ENCODE measurements at places on chromosomes 7 and 10.

DNA sequence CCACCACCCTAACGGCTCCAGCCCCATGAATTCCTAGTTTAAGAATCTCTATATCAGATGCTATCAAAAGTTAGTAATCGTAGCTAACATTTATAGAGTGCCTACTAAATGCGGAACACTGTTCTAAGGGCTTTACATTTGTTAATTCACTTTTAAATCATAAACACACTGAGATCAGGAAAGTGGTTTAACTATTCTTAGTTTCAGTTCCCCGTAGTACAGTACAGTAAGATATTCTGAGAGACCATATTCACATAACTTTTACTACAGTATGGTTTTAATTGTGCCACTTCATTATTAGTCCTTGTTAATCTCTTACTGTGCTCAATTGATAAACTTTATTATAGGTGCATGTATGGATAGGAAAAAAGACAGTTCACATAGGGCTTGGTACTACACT is 22.5 kb downstream of the SYPL1 start:
- DNase-seq: peak; percentile 47

DNA sequence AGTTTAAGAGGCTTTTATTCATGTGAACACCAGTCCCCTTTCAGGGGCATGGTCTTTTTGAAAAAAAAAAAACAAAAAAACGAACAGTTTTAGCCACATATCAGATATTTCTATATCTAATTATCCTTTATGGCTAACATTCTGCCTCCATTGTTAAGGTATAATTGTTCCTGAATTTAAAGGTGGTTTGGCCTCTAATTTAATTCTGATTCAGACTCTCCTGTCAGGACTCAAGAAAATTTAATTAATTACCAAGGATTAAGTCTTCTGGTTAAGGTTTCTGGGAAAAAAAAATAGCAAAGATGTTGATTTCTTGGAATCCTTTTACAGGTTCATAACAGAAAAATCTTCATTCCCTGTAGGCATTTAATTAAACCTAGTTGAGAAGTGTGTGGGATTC is 27.4 kb downstream of the COL1A2 start:
- no peak for DNase-seq

DNA sequence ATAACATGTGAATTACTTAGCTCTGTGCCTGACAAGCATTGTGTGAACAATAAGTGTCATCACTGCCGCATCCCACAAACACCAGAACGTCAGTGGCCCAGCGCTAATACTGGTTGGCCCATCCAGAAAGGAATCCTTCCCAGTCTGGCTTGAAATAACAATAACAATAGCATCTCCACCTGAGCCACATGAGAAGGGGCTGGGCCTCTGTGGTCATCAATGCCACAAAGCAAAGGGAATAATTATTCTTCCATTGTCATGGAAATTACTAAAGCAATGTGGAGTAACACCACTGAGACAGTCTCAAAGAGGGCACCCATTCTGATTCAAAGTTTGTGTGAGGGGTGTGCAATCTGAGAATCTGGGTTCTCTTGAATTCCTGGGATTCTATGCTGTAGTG is 105.7 kb upstream of the INHBA start:
- no peak for DNase-seq

GRCh38 chr10:122475100-122475499 is 13.7 kb downstream of the HTRA1 start:
- no peak for DNase-seq

- DNase-seq: no peak
These were observed 57.8 kb upstream of the LANCL2 start for GRCh38 chr7:55307123-55307916.

DNA sequence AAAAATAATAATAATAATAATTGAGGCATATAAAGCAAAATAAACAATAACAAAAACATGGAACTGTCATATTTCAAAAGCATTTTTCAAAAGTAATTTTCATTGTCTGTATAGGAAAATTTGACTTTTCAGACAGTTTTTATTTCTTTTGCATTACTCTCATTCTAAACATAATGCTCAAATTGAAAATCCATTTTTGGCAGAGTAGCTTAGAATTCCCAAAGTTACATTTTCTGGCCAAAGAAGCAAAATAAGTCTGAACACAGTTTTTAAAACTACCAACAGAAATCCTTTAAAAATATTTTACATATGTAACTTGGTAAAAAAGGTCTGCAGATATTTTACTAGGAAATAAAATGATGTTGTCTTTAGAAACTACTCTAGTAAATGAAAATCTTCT is 535.4 kb downstream of the ANKRD7 start:
- no peak for DNase-seq

GRCh38 chr10:30818854-30819253 is 189.3 kb upstream of the LYZL2 start:
- DNase-seq: no peak

DNA sequence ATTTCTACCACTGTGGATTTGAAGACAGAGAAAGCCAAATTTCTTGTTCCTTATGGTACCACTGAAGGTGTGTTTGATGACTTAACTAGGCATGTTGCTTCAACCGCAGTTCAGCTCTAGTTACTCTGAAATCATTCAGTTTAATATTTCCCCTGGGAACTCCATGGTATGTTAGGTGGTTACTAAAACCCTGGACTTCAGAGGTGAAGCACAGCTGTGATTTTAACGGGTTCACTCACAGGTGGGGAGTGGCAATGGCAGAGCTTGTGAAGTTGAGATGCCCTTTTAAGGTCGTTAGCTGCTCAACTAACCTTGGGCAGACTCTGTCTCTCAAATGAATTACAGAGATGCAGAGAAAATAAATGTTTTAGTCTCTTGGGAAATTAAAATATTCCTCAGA is 163.6 kb upstream of the PHYHIPL start:
- DNase-seq: no peak

DNA sequence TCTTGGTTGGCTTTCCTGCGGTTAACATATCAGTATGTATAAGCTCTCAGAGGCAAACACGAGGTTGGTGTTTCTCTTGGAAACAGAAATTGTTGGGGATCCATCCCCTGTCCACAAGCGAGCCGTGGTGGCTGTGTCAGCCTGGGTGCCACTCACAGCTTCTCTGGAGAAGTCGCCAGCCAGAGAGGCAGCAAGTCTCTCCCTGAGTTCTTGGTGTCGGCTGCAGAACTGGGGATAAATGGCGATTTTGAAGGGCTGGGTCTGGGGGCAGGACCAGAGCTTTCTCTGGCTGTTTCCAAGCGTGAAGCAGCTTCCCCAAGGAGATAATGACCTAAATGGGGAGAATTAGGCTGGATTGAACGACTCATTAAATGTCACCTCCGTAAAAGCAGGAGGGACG is 335.3 kb downstream of the GLRX3 start:
- no peak for DNase-seq

DNA sequence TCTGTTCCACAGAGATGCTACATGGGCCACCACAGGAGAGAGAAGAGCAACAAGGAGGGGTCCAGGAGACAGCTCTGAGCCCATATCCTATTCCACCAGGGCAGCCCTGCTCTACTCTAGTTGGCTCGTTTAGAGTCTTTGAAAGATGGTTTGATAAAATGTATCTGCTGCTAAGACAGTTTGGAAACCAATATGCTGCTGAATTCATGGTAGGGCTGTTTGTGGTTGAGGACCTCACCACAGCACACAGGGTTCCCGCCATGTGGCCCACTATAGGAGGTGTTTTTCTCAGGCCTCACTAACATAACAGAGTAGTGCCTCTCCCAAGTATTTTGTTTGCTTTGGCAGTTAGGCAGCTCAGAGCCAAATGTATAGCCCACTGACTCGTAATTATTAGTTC is 35.8 kb upstream of the ZC3HAV1L start:
- no peak for DNase-seq

DNA sequence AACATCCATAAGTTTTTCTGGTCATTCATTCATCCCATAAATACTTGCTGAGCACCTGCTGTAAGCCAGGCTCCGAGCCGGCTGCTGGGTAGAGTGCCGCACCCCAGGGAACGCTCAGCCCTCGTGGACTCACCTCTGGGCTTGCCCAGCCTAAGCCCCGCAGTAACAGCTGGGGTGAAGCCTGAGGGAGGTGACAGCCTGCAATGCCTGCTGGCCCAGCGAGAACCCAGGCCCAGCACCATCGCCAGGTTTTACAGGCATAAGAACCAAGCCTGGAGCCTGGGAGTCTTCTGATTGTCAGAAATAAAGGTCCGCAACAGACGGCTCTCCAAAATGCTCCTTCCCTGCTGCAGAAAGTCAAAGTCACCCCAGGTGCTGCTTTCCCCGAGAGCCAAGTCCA is 205.4 kb downstream of the ZMYND11 start:
- no peak for DNase-seq

DNA sequence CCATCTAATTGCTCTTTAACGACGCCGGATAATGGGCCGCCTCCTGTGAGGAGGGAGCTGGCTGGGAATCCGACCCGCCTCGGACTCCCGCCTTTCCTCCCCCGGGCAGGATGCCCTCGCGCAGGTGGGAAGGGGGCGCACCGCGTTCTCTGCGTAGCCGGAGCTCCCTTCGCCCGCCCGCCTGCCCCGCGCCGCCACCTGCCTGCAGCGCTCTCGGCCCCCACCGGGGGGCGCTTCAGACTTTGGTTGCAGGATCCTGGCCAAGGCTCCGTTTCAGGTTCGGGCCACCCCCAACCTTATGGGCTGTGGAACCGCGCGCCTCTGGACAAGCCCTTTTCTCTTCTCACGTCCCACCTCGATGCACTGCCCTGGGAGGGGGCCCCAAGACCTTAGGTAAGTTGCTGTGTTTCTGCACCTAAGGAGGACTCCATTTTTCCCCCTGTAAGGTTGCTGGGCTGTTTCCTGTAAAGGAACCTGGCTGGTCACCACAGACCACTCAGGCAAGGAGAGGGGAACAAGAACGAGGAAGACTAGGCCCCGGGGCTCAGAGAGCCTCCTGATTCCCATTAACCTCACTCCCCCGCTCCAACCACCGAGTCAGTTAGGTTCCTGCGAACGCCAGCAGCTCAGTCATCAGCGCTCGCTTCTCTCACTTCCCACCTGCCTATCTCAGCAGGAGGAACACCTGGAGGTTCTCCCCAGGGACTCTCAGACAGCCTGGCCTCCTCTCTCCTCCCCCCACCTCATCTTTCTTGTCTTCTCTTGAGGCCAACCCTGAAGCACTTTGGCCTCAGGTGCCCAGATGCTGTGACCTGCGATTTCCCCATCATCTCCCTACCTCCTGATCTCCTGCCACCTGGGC is 11.3 kb upstream of the KAZALD1 start:
- peak; percentile 81 for DNase-seq

GRCh38 chr7:142418326-142418725 is 160.5 kb upstream of the PRSS58 start:
- DNase-seq: peak; percentile 15

DNA sequence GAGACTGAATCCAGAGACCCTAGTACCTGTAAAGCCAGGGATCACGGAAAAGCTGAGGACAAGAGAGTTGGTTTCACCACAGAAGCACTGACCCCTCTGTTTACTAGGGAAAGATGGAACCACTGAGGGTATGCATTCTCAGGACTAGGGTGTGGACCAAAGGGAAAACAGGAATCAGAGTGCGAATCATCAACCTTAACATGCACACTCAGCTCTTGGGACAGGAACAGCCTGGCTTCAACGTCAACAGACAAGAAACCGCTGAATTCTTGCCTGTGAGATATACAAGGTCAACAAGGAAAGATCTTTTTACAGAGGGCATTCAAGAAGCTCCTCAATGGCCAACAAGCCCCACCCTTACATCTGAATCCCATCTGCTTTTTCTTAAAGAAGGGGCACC is 14.9 kb downstream of the TNRC18 start:
- DNase-seq: no peak

All from NAMALWA (cell line).